SJSA1 (cell line): ENCODE measurements at places on chromosomes 11 and 22. TPM values are rescaled to one million over a fixed set of nuclear protein-coding genes. Genes with fewer than 3 reads are reported as not detected.

The NUP50 gene
- 61.9 and 124 TPM in 2 replicates for total RNA-seq

The HOATZ gene
- not detected in 2 replicates for total RNA-seq

The DAGLA gene
- total RNA-seq = 2.6 TPM in 2 replicates

The SCT gene
- total RNA-seq = not detected in 2 replicates

The MUC5AC gene
- total RNA-seq = 0.03 TPM in 1 of 2 replicates, not detected in the other

The SLC37A2 gene
- total RNA-seq = 0.18 and 0.31 TPM in 2 replicates

The LSP1 gene
- total RNA-seq = 0.50 and 3.4 TPM in 2 replicates

The PNPLA5 gene
- not detected in 2 replicates for total RNA-seq

The C11orf16 gene
- not detected in 2 replicates for total RNA-seq

The CELSR1 gene
- 0.41 and 1.1 TPM in 2 replicates for total RNA-seq

The GRM5 gene
- total RNA-seq = not detected in 2 replicates

The OR8G1 gene
- total RNA-seq = not detected in 2 replicates

The KCNJ11 gene
- not detected in 2 replicates for total RNA-seq

The P2RY6 gene
- total RNA-seq = not detected in 2 replicates

The RAC2 gene
- total RNA-seq = 2.0 and 2.1 TPM in 2 replicates

The SLCO2B1 gene
- 0.13 and 2.2 TPM in 2 replicates for total RNA-seq
